ENCODE measurements at places on chromosomes 2 and 18. TPM values are rescaled to one million over a fixed set of nuclear protein-coding genes. Genes with fewer than 3 reads are reported as not detected.

Gene POTEC
- 0.06 TPM for total RNA-seq

- DNase-seq, result no peak
Observed at GRCh38 chr2:70417011-70417410, 115.1 kb upstream of the FAM136A start.

Gene COLEC11
- not detected for total RNA-seq

GRCh38 chr2:24855726-24856125 is 62.5 kb downstream of the CENPO start:
- peak; percentile 23 for DNase-seq
